ENCODE measurements at places on chromosomes 4 and X. TPM values are rescaled to one million over a fixed set of nuclear protein-coding genes. Genes with fewer than 3 reads are reported as not detected.

DNA sequence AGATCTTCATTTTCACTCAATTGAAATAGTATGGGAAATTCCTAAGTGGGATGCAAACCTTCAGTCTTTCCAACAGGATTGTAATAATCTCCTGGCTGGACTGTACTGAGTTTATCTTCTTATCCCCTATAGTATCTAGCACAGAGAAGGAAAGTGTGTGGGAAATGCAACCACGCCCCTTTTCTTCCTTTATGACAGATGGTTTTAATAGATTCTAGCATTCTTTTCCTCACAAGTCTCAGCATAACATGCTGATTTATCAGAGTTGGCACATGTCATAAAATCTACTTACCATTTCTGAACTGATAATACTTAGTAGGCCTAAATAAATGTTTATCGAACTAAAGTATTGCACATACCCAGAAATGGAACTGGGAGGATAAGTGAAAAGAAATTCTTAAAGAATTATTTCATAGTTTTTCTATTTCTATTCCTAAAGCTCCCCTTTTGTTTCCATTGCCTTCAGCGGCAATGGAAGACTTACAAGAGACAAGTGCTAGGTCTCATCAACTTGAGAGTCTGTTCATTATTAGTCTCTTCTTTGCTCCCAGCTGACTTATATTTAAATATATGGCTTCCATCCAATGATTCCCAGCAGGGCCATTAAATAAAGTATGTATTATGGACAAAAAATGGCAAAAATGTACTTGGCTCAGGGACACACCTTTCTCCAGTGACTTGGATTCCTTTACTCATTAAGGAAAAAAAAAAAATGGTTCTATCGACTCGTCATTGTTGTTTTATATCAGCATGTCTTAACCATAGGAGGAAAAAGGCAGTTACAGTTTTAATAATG lies 484.5 kb downstream of the IL1RAPL1 start:
- no peak for DNase-seq

DNA sequence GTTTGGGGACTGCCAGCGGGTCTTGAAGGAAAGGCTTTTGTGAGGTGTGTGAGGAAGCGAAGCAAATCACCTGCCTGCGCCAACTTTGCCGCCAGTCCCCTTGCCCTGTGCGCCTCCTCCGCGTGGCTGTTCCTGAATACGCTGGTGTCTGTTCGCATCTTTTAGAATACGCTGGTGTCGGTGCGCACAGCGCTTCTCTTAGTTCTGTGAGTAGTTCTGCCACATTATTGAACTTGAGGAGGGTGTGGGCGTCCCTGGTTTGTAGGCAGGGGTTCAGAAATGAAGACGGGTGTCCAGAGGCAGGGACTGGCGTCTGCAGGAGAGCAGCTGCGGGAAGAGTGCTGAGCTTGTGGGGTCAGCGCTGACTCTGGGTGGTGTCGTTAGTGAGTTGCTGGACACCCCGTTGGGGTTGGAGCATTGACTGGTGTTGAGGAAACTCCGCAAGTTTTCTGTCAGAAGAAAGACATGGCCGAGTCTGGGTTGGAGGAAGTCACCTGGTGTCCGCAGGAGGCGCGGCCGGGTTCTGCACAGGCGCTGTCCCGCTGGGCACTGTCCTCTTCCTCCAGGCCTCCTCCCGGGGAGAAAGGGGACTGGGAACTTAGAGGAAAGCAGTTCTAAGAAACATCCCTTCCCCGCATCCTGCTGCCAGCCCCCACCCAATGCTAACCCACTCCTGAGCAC lies 930 bp downstream of the ZNF718 start:
- peak; percentile 85 for DNase-seq

DNA sequence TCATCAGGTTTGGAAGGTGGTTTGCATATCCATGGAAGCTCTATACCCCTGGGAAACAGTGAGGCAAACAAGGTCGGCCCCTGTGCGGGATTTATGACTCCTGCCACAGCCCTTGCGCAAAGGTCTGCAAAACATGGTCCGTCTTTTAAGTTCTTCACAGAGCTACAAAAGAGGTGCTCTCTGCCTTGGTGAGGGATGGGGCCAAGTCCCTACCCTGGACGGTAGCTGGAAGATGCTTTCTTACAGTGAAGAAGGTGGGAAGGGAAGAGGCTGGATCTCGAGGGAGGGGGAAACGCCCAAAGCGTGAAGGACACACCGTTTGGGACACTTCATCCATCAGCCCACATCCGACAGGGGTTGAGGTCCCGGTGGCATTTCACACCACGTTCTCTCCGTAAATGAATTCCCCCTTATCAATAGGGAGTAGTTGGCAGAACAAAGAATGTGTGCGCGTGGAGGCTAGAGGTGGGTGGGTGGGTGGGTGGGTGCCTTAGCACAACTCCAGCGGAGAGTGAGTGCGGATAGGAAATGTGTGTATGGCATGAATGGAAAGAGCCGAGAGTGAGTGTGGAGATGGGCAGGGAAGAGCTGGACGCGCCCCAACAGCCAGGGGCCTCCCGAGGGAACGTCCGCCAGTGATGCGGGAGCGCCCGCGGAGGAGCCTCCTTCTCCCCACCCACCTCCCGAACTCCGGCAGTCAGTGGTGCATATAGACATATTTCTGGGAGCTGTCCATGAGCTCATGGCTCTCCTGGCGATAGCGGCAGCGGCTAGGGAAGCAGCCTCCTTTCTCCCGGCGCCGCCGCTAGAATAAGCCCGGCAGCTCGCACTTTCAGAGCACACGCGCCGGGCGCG lies 68.3 kb downstream of the LARP7 start:
- DNase-seq: peak; percentile 61

GRCh38 chr4:80619070-80619674 lies 283.6 kb downstream of the CFAP299 start:
- DNase-seq: peak; percentile 35

GRCh38 chr4:152780267-152780778 lies 569 bp downstream of the ARFIP1 start:
- DNase-seq: peak; percentile 37

GRCh38 chr4:140640150-140640748 lies 71.5 kb upstream of the UCP1 start:
- no peak for DNase-seq

DNA sequence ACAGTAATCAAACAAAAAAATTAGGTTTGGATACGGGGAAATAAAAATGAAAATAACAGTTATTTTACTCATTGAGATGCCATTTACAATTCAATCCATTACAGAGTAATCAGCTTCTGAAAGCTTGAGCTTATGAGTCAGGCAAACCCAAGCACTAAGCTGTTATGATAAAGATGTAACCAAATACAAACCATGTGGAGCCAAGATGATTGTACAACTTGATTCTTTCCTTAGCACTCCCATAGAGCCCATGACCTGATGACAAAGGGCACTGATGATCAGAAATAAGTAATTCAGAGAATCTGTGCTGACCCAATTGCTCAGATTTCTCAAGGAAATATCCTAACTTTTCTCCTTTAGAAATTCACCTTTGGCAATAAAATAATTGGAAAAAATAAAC lies 40.5 kb upstream of the PRKG2 start:
- no peak for DNase-seq

GRCh38 chr4:118307643-118308042 lies 45.2 kb downstream of the PRSS12 start:
- no peak for DNase-seq

GRCh38 chr4:160498211-160498610 lies 1395.3 kb downstream of the RAPGEF2 start:
- no peak for DNase-seq

- DNase-seq: no peak
Observed at GRCh38 chr4:11839889-11840288, 411.2 kb upstream of the HS3ST1 start.

- no peak for DNase-seq
Observed at GRCh38 chrX:21798677-21799219, 40.7 kb upstream of the MBTPS2 start.

DNA sequence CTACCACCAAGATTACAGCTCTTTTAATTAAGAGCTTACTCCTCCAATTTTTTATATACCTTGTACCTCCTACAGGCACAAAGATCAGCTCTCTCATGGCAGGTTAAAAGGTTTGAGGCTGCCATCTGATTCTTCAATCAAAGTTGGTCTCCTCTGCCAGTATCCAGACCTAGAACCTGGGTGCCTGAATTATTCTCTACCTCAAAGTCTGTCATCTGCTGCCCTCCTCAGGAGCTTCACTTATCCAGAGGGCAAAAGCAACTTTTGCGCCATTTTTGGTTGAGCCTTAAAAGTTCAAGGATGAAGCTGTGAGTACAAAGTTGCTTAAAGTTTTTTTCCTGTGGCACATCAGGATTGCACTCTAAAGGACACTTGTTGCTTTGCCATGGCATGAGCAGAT lies 343.7 kb upstream of the PPP1R2C start:
- peak; percentile 6 for DNase-seq

- no peak for DNase-seq
Observed at GRCh38 chr4:127138586-127138985, 494.2 kb upstream of the INTU start.

GRCh38 chr4:185508181-185508580 lies 27.1 kb downstream of the PDLIM3 start:
- DNase-seq: no peak

GRCh38 chrX:149470955-149471354 lies 34.2 kb downstream of the IDS start:
- DNase-seq: peak; percentile 69

- DNase-seq: no peak
Observed at GRCh38 chr4:6443035-6444023, 29.1 kb downstream of the PPP2R2C start.

DNA sequence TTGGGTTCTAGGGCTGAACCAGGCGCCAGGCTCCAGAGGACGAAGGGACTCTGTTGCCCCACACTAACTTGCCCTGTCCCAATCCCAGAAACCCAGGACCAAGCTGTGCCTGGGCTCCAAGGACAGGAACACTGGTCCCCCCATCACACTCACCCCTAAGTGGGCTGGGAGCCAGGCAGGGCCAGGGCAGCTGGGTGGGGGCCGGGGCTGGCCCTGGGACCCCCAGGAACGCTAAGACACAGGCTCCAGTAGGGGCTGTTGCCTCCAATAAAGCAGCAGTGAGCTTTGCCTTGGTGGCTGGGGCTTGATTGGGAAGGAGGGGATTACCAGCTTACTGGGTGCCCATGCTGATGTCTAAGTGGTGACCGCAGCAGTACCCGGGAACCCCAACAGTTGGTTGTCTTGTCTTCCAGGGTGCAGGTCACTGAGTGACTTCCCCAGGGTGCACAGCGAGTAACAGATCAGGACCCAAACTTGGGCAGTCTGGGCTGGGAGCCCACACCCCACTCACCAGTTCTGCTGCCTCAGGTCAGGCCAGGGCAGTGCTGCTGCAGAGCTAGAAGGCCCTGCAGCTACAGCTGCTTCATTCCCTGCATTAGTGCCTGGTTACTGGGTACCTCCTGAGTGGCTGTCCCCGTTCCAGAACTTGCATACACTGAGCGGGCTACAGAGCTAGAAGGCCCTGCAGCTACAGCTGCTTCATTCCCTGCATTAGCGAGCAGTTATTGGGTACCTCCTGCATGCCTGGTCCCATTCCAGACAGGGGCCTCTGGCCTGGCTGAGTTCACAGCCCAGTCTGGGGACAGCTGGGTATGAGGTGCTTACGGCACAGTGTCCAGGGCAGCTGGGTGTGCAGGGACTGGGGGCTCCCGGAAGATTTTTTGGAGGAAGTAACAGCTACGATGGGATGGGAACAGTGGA lies 9.4 kb upstream of the ADD1 start:
- DNase-seq: no peak

DNA sequence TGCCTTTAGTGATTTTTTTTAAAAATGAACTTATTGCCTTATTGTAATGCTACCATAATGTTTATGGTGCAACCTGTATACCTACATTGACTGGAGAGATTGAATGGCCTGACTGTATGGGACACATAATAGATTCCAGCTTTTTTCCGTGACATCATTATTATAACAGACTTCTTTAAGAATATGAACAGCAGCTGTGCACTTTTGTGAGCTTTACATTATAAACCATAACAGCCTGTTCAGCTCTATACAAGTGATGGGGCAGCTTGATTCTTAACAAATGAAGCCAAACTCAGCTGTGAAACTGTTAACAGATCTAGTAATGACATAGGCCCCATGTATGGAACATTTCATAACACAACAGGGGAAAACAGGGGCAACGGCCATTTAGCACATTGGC lies 187.0 kb downstream of the BMPR1B start:
- no peak for DNase-seq

DNA sequence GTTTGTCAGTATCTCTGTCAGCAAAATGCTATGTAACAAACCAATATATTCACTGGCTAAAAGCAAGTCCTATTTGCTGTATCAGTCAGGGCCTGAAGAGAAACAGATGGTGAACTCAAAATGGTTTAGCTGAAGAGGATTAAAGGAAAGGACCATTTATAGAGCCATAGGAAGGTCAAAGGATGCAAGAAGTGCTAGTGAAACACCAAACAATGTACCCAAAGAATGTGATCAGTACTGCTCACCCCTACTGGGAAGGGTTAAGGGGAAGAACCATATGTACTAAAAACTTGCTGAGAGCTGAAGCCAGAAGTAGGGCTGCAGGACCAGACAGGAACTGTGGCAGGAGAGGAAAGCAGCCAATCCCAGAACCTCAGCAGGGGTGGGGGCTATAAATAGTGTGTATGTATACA lies 479.3 kb downstream of the INPP4B start:
- peak; percentile 16 for DNase-seq

DNA sequence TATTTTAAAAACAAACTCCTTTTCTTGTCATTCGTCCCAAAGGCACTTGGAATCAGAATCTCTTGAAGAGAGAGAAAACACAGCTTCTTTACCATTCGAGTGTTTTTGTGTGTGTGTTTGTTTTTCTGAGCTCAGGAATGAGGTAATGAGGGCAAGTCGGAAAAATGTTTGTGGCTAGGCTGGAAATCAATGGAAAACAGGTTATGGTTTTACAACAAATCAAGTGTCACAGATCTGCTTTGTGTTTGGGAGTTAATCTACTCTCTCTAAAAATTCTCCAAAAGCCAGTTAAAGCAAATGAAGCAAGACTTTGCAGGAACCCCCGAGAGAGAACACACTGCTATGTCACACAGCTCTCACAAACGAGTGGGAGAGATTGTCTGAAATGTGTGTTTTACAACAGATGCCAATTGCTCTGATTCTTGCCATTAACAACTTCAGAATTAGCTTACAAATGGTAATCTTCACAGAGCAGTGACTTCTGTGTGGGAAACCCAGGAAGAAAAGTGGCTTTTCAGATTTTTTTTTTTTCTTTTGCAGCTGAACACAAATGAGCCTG lies 264.1 kb downstream of the CBLL2 start:
- no peak for DNase-seq

DNA sequence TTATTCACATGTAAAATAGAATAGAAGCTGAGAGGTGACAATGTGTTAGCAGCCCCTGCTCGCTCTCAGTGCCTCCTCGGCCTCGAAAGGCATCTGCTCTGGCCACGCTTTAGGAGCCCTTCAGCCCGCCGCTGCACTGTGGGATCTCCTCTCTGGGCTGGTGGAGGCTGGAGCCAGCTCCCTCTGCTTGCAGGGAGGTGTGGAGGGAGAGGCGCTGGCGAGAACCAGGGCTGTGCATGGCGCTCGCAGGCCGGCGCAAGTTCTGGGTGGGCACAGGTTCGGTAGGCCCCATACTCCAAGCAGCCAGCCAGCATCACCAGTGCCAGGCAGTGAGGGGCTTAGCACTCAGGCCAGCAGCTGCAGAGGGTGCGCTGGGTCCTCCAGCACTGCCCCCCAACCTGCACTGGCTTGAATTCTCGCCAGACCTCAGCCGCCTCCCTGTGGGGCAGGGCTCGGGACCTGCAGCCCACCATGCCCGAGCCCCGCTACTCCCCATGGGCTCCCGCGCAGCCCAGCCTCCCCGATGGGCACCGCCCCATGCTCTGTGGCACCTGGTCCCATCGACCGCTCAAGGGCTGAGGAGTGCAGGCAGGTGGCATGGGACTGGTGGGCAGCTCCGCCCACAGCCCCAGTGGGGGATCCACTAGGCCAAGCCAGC lies 1346.7 kb upstream of the IGFBP7 start:
- DNase-seq: no peak

AMOT gene
- polyA plus RNA-seq: 2.1 TPM

CNKSR2 gene
- polyA plus RNA-seq: 10.9 TPM

HTR2C gene
- polyA plus RNA-seq: 2.0 TPM

GAGE1 gene
- not detected for polyA plus RNA-seq
